ENCODE measurements at places on chromosomes 2 and 18.

GRCh38 chr2:103529798-103530502 lies 768.1 kb downstream of the TMEM182 start:
- no peak for DNase-seq

DNA sequence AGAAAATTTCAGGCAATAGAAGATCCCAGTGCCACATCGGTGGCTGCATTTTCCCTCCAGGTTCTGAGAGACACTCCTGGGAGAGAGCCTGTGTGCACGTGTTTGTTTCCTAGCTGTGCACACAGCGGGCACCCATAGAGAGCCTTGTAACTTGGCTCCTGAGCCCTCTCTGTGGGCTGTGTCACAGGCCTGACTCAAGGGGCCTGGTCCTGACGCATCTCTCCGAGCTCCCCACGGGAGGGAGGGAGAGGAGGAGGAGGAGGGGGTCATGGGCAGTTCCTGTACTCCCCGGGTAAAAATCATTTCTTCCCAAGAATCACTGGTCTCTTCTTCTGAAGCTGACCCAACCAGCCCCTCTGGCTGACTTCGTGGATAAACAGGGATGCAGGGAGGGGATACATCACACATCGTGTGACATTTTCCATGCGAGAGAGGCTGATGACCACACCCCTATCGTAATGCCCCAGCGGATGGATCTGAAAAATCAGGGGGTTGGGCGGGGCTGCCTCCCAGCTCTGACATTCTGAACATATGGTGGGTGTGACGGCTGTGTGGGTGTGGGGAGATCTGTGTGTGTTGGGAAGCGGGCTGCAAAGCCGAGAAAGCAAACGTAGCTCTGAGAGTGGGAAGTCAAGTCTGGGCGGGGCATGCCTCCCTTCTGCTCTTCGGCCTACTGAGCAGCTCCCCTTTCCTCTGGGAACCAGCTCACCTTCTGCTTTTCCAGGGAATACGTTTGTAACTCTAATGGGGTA lies 308.3 kb upstream of the HS6ST1 start:
- no peak for DNase-seq

DNA sequence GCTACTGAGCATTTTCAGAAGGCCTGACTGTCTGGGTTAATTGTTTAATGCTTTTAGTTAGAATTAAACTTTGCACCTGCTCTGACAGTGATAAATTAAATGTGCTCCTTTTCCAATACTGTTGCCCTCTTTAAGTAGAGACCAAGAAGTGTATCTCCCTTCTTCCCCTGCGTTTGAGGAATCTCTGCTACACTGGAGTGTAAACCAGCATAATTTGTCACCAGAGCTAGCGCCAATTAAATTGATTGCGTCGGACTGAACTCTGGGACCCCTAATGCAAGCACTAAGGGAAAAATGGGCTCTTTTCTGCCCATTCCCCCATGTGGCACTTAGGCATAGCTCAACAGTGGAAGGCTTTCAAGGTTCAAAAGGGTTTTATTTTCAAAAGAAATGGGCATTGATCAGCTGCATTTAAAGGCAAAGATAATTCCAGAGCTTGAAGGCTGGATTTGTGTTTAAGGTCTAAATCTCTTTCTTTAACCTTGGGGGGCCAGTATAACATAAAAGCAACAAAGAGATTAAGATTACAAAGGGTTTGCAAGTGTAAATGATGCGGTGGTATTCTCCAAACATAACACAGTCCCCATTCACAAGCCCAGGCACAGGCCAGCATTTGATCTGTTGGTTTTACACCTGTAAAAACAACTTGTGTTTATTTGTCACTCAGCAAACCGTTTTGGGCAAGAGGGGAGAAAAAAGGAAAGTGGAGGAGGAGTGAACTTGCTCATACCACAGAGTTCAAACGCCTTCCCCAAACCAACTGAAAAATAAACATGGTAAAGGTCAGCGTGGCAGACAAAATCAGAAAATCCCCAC lies 427.6 kb downstream of the BCL11A start:
- DNase-seq = no peak

DNA sequence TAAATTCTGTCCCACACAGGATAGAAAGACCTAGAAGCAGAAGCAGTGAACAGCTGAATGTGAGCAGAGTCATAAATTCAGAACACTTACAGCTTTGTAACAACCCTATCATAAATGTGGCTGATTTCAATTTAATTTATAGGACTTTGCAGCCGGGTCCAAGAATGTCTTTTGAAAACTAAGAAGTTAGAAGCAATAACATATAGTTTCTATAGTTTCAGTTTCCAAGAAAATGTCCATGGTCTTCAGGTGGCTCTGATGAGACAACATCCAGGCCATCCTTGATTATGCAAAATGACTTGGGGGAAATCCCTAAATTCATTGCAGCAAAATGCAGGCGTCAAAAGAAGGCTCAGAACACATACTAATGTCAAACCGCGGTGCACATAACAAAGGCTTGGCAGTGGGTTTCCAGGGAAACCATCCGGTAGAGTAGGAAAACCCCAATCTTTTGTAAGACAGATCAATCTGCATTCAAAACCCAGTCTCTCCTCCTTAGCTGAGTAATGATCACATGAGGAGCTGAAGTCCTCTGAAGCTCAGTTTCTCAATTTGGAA lies 442.2 kb upstream of the ID2 start:
- DNase-seq = no peak

DNA sequence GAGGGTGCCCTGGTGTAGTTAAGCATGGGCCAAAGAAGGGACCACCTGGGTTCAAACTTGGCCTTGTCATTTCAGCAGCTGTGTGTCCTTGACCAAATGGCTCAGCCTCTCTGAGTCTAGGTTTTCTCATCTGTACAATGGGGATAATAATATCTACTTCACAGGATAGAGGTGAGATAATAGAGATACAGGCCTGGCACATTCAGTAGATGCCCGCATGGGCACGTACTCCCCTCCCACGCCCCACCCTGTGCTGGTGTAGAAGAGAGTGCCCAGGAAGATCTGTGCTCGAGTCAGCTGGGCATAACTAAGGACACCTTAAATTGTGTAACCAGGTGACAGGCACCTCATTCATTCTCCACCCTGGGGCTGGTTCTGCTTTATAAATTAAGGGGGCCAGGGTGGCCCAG lies 8.4 kb upstream of the TMEM185B start:
- no peak for DNase-seq

DNA sequence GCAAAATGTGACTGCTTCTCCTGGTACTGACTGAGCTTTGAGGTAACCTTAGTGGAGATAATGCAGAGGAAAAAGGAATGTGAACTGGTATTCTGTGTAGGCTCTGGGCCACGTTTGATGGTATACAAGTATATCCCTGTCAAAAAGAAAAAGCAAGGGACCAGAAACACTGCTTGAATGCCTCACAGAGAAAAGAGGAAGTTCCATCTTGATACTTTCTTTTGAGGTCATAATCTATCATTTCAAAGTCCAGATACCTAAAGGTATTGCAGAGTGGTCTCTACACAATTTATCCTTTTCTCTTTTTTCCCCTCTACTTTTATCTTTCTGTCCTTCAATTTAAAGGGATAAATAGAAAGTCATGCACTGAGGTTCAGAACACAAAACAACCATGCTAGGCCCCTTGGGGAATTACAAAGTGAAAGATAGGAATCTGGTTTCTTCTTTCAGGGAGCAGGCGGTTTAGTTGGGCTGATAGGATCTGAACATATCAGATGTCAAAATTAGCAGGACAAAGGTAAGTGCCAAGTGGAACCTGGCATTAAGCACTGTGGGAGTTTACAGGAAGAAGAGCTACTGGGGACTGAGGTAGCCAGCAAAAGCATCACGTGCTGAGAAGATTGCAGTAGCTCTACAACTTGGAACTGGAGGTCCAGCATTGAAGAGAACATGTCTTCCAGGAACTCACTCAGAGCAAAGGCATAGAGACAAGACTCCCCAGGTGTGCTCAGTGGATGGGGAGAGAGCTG lies 121.2 kb downstream of the LYPD6 start:
- DNase-seq = no peak

DNA sequence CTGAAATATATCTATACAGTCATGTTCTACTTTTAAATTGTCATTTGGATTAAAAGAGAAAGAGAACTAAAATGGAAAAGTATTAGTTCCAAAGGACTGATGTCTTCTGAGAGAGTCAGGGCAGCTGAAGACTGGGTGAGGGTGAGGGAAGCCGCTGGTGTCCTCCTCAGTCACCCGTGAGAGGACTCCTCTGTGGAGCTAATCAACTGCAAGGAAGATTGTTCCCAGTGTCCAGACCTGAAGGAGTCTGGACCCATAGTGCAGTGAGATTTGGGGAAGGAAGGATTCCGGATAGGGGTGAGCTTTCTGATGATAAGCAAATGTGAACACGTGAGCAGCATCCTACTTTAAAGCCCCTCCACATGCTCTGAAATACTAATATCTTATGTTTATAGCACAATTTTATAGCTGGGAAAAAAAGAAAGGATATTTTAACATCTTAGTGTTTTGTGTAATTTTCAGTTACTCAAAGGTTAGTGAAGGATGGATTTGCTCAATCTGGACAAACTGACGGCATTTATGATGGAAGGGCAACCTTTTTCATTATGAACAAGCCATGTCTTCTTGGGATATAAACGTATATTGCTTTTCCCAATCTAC lies 134.5 kb upstream of the TTC39C start:
- DNase-seq = no peak

- DNase-seq = no peak
Observed at GRCh38 chr2:181907057-181907456, 15.5 kb downstream of the ITPRID2 start.

- peak; percentile 69 for DNase-seq
Observed at GRCh38 chr2:18078216-18078615, 199.7 kb downstream of the KCNS3 start.

DNA sequence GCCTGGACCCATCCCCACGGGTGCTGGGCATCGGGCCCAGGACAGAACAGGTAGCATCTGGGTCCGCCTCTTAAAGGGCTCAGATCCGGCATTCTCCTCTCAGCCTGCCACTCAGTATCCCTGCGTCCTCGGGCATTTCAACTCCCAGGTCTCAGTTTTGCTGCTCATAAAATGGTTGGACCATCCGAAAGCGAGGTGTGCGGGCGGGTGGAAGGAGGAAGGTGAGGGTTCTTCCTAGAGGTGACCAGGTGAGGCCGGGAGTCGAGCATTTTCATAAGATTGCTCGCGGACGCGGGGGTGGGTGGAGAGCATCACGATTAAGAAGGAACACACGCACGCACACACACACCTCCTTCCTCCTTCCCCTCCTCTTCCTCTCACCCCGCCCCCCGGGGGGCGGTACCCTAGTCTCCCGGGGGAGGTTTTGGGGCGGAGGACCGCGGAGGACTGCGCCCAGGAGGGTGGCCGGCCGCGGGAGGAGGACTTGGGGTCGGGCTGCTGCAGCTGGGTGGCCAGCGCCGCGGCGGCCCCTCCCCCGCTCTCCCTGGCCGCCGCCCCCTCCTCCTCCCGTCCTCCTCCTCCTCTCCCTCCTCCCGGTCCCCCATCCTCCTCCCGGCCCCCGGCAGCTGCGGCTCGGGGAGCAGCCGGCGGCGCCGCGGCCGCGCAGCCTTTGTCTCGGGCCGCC lies 97.9 kb upstream of the GPR45 start:
- no peak for DNase-seq

DNA sequence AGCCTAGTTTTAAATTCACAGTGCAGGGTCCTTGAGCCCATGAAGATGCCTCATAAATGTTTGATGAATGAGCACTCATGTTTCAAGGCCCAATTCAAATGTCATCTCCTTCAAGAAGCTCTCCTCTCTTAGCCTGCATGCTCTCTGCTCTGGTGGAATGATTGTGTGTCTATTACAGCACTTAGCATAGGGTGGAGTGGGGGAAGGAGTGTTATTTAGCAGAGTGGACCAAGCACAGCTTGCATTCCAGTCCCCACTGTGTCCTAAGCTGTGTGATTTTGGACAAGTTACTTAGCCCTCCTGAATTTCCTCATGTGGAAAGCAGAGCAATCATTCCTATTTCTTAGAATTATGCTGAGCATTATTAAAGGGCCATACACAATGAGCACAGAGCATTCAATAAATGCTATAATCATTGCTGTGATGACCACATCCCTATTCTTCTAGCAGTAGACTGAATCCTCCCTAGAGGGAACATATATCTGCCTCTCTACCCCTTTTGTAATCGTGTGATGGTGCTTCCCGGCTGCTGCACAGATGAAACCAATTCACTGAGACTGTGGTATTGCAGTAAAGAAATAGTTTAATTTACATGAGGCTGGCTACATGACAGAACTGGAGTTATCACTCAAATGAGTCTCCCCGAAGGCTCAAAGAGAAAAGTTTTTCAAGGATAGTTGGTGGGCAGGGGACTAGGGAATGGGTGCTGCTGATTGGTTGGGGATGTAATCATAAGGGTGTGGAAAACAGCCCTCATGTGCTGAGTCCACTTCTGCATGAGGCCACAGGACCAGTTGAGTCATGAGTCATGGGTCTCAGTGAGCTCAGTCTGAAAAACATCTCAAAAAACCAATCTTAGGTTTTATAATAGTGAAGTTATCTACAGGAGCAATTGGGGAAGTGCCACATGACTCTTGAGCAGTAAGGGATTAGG lies 173.4 kb upstream of the NDUFV2 start:
- DNase-seq = no peak

- no peak for DNase-seq
Observed at GRCh38 chr2:199588054-199588453, 130.3 kb upstream of the SATB2 start.

DNA sequence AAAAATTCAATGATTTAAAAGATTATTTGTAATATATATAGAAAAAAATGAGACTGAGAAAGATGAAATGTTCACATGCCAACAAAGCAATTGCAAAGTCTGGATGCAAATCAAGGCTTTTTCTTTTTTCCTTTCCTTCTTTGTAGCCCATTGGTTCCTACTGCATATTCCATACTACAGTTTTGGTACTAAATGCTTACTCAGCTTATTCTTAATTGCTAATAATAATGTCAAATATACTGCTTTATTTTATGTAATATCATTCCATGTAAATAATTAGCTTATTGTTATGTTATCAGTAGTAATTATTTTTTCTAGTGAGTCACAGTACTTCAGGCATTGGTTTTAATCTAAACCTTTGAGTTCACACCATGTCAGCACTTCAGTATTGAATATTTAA lies 407.4 kb upstream of the LRRTM1 start:
- DNase-seq = no peak

DNA sequence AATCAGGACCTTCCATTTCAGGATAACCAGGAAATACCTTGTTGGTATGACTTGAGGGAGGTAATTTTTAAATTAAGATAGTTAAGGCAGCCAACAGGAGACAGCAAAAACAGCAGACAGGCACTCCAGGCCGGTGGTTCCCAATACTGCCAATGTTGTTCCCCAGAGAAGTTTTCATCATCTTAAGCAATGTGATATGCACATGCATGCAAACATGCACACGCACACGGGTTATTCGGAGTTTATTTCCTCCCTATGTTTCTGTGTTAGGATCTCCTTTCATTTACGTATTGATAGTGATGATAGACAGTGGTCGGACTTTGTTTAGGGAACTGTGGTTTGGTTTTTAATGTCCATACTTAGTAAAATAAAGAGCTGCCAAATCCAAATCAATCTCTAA lies 55.3 kb downstream of the STEAP3 start:
- DNase-seq = no peak

DNA sequence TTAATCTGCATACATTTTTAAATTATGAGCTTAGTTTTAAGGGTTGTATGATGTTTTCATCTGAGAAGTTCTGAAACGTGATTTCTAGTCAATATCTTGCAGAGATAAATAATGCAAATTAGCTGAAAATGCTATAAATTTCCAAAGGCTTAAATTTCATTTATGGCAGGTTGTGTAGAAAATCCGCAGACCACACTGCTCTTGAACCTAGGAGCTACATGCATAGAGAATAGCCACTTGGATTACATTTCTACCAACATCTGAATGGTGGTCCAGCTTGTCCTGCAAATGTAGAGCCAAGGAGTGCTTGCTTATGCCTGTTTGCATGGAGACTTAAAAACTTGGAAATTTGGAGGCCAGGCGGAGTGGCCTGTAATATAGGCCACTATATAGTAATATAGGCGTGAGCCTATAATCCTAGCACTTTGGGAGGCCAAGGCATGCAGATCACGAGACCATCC lies 6.8 kb downstream of the MAT2A start:
- peak; percentile 42 for DNase-seq
